HT-29 (cell line): ENCODE measurements at places on chromosomes 7 and 10.

GRCh38 chr10:71782917-71783490 is 9.7 kb upstream of the VSIR start:
- DNase-seq, result no peak

DNA sequence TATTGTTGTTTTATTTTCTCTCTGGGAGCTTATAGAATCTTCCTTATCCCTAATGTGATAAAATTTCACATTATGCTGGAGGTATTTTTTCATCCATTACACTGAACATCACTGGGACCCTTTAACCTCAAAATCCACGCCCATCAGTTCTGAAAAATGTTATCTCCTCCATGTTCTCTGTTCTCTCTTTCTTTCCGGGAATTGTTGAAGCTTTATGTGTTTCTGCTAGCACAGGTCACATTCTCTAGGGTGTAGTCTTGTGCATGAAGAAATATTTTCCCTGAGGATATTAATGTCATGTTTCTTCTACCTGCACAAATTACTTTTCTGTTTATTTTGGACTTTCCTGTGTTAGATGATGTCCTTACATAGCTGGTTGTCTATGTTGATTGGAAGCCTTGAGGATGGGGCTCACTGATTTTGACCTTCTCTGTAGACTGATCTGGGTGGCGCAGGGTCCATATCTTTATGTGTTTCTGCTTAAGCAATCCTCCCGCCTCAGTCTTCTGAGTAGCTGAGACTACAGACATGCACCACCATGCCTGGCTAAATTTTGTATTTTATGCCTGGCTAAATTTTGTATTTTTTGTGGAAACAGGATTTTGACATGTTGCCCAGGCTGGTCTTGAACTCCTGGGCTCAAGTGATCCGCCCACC is 31.4 kb upstream of the IL6 start:
- no peak for DNase-seq

GRCh38 chr10:30917789-30918188 is 113.9 kb downstream of the ZNF438 start:
- no peak for DNase-seq

DNA sequence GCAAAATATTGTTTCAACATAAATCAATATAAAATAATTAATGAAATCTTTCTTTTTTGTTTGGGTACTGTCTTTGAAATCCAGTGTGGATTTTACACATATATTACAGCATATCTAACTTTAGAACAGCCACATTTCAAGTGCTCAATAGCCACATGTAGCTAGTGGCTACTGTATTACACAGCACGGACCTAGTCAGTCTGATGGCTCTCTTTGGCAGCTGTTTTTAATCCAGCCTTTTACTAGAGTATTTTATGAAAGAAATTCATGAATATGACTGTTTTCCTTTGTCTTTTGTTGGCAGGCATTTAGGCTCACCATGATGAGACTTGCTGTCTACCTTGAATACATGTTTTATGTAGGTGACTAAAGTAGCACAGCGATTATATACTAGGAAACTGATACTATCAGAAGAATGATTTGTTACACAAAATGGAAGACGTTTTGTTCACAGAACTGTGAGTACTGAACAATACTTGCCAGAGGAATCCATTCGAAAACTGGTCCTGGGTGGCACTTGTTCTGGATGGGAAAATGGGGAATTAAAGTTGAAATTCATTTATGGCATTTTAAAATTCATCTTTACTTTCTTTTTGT is 386.7 kb downstream of the PHTF2 start:
- DNase-seq, result no peak

DNA sequence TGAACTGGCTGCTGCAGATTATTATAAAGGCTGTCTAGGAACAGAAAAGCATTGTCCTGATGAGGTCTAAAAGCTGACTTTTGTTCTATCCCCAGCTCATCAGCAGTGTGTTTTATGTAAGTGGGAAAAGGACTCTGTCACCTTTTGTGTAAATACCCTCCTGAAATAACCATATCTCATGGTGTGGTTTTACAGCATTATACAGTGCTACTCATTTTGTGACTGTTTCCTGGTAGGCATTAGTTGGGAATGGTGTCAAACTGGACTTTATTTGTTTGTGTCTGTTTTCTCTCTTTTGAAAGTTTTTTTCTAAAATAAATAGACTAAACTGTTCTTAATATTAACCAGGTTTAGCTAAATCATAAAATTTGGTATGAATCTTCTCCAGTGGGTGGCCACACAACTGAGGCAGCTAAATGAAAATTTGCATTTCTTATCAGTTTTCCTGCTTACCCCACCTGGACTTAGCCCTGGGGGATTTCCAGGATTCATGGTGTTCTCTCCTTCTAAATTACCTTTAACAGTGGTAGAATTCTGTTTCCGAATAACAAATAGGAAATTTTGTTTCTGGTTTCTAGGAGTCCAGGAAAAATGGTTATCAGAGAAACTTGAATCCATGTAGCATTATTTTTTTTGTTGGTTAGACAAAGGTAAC is 140.9 kb downstream of the LHFPL3 start:
- no peak for DNase-seq

GRCh38 chr10:121455377-121455776 is 142.9 kb downstream of the FGFR2 start:
- no peak for DNase-seq

GRCh38 chr7:214410-215212 is 22.2 kb downstream of the FAM20C start:
- DNase-seq, result no peak

GRCh38 chr7:158663428-158663741 is 41.2 kb downstream of the NCAPG2 start:
- no peak for DNase-seq

DNA sequence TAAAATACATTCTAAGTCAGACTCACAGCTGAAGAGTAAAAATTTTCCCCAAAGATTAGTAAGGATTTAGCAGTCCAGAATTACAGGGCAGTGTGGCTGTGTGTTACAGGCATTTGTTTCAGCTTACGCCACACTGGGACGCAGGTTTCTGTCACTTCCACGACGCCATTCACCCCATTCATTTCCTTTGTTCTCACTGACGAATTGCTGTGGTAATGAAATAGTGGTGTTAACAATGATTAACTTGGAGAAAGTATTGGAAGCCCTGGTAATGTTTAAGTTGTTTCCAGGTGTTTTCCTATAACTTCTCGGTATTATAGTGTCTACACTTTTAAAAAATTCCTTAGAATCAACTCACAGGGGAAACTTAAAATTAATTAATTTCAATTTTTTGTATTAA is 370.9 kb downstream of the SH2D4B start:
- DNase-seq, result no peak

DNA sequence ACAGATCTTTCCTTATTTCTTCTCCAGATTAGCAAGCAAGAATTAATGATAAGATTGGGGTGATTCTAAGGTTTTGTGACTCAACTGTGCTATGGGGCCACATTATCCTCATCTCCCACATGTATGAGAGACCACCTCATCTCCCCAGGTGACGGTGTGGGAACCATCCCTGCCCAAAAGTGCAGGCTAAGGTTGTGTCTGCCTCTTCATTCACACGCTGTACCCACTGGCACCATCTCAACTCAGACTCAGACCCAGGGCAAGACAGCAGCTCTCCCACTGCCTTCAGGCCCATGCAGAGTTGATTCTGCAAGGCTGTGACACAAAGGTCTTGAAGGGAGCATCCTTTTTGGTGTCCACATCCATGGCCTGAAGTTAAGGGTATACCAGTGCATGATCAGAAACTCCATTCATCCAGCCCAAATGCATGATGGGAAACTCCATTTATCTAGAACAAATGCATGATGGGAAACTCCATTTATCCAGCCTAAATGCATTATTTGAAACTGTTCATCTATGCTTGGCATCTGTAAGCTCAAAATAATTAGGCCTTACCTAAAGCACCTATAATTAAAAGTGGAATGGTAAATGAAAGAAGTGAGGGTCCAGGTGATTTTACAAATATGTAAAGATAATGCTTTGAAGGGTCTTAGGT is 99.4 kb downstream of the TCERG1L start:
- no peak for DNase-seq

- DNase-seq, result no peak
These were observed 7.3 kb upstream of the LBX1 start for GRCh38 chr10:101236376-101237080.

DNA sequence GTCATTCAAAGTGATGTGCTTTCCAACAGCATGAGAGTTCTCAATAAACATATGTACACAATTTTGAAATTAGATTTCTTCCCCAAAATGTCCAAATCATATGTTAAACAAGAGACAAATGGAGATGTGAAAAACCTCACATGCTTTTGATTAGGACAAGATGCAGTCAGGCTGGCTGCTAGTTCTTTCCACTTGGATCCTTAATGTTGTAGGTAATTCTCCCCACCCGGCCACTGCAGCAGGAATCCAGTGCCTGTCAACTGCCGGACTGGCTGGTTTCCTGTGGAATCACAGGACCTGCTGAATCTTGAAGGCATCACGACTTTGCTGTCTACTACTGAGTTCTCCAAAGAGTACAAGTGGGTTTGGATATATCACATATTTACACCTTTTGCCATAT is 138.6 kb upstream of the AKR1E2 start:
- no peak for DNase-seq

- peak; percentile 46 for DNase-seq
These were observed 66.9 kb downstream of the STK17A start for GRCh38 chr7:43649755-43650274.
